ENCODE measurements at places on chromosomes 11 and 22.
A peak's percentile ranks its signal among the peaks of the same experiment; 100 is the strongest.

DNA sequence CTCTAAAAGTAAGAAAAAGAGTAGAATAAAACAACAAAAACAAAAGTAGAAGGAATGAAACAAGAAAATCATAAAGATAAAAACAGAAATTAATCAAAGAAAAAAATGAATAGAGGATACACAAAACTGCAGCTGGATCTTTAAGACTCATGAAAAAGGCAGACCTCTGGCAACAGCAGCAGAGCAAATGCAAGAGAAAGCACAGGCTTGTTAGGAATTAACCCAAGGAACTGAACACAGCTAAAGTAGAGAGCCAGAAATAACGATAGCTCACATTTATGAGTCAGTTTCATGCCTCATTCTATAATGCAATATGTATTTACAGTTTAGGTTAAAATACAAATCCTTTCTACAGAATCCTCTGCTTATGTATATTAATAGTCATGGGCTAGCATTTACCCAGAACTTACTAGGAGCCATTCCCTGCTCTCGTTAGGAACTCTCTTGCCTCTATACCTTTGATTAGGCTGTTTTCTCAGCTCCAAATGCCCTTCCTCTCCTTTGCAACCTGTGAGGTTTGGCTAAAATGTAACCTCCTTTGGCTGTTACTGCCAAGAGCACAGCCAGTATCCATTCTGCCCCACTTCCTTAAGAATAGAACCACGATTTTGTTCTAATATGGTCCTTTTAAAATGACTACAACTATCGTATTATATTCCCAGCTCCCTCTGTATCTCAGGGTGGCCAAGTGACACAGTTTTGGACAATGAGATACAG lies 38.3 kb upstream of the NFAM1 start:
- DNase-seq, result no peak

DNA sequence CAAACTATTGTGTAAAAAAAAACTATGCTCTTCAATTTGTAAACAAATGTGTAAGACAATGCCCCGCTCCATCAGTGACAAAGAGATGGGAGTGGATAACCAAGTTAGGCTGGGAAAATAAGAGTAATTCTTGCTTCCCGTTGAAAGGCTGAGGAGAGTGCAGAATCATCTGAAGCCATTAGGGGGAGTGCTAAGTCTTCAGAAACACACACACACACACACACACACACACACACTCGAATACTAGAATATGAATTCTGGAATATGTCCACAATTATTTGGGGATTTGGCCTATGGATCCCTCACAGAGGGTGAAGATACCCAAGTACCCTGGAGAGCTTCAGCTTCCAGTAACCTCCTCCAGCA lies 27.8 kb upstream of the ROBO3 start:
- peak; percentile 38 for DNase-seq

- no peak for DNase-seq
Observed at GRCh38 chr11:110837603-110838002, 125.4 kb upstream of the ARHGAP20 start.

DNA sequence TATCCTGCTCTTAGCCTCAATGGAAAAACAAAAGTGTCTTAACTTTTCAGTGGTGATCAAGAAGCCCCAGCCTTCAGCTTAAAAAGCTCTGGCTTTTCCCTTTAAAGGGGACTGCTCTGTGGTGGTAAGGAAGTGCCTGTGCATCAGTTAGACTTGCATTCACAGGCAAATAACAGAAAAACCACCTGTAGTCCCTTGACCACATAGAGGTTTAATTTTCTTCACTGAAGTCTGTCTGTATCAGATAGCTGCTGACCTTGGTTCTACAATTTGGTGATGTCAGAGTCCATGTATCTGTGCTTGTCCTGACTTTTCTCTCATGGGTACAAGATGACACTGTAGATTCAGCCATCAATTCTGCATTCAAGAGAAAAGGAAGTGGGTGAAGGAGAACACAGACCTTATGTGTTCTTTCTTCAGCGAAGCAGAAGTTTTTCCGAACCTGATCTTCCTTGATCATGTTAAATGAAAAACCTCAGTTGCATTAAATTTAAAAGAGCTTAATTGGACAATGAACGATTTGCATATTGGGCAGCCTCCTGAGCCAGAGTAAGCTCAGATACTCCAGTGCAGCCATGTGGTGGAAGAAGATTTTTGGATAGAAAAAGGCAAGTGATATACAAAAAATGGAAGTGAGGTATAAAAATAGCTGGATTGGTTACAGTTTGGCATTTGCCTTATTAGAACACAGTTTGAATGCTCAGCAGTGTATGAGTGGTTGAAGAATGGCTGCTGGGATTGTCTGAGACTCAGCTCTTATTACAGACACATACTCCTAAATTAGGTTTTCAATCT lies 43.2 kb upstream of the RDX start:
- DNase-seq, result no peak

GRCh38 chr11:104713401-104713800 lies 184.9 kb downstream of the CASP12 start:
- DNase-seq, result no peak
